ENCODE measurements at places on chromosomes 3 and 15.
A peak's percentile ranks its signal among the peaks of the same experiment; 100 is the strongest.

DNA sequence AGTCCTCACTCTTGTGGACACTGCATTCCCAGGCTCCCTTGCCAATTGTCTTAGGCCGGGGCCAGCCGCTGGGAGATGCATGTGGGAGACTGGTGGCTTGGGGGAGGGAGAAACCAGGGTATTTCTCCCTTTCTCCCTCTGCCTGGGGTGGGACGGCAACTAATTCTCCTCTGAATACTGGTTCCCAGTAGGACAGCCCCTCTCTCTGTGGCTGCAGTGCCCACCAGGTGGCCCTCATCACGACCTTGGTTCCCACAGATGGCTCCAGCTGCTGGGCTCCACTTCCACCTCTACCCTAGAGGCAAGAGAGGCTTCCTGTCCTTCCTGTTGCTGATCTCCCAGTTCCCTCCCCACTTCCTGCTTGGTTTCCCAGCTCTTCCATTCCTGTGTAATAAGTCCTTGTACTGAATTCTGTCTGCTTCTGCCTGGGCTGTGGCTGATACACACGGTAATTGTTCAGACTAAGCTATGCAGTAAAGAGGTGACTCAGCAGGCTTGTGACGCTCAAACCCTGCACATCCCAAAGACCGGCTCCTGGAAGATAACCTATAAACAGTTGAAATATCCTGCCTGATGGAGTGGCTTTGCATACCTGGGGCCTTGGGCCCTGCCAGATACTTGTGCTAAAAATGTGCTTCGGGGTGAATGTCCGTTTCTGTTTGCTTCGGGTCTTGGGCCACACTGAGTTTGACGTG, 20.4 kb upstream of the COPG1 start:
- DNase-seq, result no peak

DNA sequence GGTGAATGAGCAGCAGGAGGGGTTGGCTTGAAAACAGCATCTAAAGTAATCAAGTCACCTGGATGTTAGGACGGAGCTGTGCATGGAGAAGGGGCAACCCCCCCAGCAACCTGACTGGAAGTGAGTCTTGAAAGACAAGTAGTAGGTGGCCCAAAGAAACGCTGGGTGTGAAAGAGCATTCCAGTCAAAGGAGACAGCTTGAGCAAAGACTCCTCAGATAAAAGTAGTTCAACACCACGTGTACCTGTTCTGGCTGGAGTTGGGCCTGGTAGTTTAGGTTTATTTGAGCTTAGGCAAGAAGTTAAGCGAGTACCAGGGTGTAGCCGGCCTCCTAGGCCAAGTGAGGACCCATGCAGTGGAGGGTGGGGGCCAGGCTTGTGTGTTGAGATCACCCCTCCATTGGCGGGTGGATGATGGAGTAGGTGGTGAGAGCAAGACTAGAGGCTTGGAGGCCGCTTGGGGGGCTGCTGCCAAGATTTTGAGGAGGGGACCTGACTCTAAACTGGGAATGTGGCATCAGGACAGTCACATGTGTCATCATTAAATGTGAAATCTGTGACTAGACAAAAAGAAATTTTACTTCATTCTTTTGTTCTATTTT, 61.3 kb downstream of the ABHD2 start:
- no peak for DNase-seq

- no peak for DNase-seq
Measured at GRCh38 chr3:123800362-123800682, 83.8 kb downstream of the MYLK start.

DNA sequence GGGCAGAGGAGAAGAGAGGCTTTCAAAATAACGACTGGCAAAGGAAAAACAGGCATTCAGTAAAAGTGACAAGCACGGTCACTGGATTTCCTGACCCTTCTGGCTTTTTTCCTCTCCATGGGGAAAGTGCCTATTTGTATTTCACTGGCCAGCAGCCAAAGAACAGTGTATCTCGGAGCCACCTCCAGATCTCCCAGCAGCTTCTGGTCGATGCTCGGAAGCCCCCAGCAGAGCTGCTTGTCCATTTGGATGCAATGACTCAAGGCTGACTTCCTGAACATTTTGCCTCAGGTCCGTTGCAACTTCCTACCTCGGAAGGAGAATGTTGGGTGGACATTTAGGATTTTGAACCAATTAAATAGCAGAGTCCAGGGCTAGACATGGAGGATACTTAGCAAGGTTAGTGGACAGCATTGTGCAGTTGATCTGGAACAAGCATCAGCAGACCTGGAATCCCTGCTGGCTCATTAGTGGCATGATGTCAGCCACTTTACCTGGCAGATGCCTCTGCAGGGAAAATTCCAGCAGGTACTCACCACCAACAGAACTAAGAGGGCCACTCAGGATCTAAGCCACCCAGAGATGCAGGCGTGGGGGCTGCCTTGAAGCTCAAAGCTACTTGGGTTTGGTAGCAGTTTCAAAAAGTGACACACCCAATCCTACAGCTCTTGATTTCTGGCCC, 1.1 kb downstream of the FAM107A start:
- DNase-seq, result no peak

DNA sequence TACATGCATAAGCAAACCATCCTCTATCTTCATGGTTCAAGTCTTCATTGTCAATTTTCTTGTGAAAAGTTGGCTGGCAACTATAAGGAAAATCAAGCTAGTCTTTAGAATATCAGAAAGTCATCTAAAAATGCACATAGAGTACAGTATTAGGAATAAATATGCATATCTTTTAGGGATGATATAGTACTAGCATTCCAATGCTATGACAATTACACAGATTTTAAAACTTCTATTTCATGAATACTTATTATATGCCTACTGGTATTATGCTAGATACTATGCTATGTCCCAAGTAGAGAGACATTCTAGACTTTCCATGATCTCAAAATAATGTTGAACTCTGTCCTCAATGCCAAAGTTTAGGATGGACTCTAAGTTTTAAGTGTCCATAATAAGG, 81.3 kb upstream of the NAALADL2 start:
- DNase-seq, result no peak

DNA sequence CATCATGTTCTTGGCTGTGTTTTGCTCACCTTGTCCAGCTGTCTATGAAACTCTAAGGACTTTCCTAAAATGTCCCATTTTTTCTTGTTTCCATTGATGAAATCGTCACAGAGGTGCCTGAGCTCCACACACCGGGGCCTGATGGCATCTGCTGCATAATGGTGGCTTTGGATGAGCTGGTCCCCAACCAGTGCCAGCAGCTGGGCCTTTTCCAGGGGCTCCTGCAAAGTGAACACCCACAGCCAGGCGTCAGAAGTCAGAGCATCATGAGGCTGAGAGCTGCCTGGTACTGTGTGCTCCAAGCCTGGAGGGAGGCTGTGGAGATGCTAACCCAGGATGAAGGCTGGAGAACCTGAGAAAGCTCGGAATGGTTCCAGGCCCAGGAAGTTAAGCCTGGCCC, 46.9 kb downstream of the B3GNT5 start:
- DNase-seq, result no peak

DNA sequence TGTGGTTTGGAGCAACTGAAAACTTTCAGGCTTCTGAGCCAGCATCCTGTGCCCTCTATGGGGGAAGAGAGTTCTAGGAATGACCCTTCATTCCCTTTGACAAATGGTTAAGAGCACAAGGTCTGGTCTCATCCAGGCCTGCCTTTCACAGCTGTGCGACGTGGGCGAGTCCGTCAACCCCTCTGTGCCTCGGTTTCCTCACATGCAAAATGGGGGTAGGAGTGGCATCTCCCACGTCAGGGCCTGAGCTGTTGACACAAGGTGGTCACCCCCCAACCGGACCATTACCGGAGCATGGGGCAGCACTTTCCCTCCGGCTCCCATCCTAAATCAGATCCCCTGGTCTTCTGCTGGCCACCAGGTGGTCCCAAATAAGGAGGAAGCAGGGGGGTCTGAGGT, 70.4 kb downstream of the ATP2B2 start:
- no peak for DNase-seq

DNA sequence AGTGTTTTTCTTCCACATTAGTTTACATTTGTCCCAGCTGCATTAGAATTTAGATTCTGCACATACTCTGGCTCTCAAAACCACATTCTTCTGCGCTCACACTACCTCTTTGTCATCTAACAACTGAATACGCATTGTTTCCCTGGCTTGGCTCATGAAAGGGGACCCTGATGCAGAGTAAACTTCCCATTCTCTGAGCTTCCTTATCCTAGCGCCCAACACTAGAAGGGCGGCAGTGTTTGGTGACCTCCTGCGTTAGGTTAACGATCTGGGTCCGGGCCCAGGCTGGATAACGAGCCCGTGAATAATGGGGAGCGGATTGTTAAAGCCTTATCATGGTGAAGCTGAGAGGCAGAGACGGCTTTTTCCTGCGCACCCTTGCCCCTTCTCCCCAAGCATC, 63.9 kb downstream of the ETV5 start:
- peak; percentile 95 for DNase-seq

- DNase-seq, result no peak
Measured at GRCh38 chr3:46643701-46644100, 31.4 kb downstream of the FAM240A start.

GRCh38 chr15:78438619-78439285, 736 bp downstream of the IREB2 start:
- DNase-seq, result no peak

GRCh38 chr3:23567917-23568316, 237.8 kb upstream of the UBE2E1 start:
- DNase-seq, result peak; percentile 9

DNA sequence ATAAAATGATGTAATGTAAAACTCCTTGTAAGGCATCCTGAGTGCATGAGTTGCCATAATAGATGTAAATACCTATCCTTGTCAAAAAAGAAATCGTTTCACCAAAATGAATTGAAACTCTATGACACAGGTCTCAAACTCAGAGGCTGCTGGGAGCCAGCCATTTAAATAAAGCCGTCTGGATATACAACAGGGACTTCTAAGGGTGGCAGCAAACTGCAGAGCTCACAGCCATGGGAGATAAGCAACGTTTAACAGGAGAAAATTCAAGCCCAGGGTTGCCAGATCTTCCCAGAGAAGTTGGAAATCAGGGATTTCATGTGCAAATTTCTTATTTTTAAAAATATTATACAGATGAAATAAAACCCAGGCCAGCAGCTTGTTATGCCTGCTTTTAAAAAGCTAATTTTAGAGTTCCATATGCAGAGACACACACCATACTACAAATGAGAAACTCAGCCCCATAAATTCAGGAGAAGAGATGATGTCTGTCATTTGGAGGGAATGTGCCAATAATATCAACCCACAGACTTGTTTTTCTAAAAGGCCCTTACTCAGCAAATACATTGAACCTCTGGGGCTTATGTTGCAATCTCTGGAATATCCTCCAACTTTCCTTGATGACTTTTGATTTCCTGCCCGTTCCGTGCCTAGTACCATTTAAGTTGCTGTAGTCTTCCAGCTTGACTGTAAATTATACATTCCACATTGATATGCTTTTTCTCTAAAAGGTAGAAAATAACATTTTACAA, 75.6 kb downstream of the AQP9 start:
- no peak for DNase-seq

GRCh38 chr3:60036803-60037202, 987.0 kb upstream of the CFAP20DC start:
- DNase-seq, result no peak

GRCh38 chr15:53549697-53550305, 209.7 kb downstream of the WDR72 start:
- no peak for DNase-seq

GRCh38 chr3:134212967-134213665, 37.5 kb downstream of the RYK start:
- DNase-seq, result peak; percentile 85

DNA sequence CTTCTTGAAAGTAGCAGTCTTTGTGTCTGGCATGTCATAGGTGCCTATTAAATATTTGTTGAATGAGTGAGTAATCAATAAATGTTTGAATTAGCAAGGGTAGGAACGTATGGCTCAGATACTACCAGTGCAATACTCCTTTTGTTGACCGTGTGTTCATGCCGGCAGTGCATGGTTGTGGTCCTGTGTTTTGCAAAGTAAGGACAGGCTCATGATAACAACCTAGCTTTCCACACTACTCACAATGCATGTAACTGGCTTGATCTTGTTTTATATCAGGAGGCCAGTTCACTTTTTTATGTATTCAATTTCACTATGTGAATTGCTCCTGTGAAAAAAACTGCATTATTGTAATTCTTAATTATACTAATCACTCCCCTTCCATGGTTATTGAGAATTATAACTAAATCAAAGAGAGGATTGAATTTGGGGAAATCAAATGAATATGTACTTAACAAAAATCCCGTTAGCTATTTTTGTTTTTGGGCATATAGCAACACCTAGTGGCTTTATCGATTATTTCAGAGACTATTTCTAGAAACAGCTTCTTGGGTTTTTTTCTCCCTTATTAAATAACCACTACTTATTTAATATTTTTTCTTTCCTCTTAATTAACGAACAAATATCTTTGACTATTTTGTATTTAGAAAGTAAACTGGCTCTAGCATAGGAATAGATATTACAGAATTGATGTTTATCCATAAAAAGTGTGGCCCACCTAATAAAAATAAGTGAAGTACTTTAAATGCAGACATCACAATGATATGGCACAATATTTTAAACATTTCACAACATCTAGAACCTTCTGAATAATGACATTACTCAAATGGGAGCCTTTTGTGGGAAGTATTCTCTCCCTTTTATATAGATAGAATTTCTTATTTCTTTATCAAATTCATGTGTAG, 218.5 kb downstream of the BBX start:
- peak; percentile 13 for DNase-seq

GRCh38 chr3:139518306-139518705, 21.2 kb downstream of the RBP1 start:
- DNase-seq, result no peak

GRCh38 chr3:195873971-195874370, 34.4 kb downstream of the TNK2 start:
- DNase-seq, result no peak

DNA sequence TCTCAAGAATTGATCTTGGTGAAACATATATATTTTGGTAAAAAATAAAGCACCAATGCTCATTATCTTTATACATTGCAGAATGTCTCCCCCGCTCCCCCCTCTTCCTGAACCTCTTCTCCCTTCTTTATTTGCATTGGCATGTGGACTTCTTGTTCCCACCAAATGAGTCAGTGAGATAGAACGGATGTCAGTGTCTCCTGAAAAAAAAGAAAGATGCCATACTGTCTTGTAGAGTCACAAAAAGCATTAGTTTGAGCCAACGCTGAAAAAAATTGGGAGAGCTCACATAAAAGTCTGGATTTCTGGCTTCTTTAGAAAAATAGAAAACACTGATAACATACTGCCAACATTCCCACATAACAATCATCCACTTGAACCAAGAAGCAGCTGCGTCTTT, 32.0 kb upstream of the STXBP5L start:
- DNase-seq, result peak; percentile 13

DNA sequence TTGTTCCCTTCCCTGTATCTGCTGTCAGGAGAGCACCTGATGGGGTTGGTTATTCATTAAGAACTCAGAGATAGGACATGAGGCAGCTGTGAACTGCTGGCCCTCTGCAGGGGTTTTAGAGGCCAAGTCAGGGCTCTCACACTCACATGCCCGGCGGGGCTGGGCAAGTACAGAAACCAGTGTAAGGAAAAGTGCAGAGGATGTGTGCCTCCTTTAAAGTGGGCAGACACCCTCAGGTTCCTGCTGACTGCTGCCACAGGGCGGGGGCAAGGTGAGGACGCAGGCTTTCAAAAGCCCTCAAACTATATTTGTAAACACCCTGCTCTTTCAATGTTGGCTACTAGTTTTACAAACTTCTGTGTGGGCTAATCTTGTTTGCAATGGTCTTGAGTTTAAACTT, 22.4 kb downstream of the CXCR6 start:
- DNase-seq, result no peak

GRCh38 chr15:51878446-51879386, 49.3 kb downstream of the TMOD3 start:
- no peak for DNase-seq
